ENCODE measurements at places on chromosomes 2 and 18. TPM values are rescaled to one million over a fixed set of nuclear protein-coding genes. Genes with fewer than 3 reads are reported as not detected.

DNA sequence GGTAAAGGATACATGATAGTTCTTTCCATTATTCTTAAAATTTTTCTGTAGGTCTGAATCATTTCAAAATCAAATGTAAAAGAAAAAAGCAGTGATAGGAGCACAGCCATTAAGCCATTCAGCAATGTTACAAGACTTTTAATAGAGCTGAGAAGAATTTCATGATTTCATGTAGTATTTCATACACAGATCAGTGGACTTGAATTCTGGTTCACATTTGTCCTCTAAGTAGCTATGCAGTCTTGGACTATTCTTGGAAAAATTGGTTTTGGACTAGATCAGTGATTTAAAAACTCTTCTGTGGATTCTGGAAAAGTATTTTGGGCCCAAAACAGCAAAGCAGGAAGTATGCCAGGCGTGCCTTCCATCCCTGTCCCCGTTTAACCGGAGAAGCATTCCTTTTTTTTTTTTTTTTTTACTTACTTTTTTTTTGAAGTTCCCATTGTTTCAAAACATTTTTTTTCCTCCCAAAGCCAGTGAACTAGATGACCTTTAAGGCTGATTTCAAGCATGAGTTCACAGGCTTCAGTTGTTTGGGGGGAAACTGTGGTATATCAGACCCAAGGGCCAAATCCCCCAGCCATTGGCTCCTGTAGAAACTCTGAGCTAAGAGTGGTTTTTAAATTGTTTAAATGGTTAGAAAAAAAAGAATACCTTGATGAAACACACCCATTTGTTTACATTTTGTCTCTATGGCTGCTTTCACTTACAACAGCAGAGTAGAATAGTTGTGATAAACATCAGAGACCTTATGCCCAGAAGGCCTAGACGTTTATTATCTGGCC, 17.5 kb upstream of the POLI start:
- DNase-seq = no peak

ABCG8 gene
- 0.05 TPM for total RNA-seq

NHEJ1 gene
- total RNA-seq = 16.4 TPM

DNA sequence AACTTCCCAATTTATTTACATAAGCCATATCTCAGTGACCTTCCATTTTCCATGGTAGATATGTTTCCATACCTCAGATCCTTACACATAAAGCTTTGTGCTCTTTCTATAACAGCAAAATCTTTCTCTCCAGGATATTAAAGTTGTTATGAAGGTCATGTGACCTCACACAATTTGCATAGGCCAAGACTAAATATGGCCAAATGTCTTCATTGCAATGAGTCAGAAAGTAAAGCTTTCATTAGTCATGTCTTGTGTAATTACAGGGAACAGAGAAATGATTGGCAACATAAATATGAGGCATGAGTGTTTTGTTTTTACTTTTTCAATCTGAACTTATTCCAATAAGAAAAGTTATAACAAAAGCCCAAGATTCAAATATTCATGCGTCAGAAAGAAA, 243.5 kb downstream of the ASXL3 start:
- DNase-seq = no peak

- DNase-seq = no peak
Observed at GRCh38 chr2:1705557-1706076, 38.7 kb downstream of the PXDN start.

DNA sequence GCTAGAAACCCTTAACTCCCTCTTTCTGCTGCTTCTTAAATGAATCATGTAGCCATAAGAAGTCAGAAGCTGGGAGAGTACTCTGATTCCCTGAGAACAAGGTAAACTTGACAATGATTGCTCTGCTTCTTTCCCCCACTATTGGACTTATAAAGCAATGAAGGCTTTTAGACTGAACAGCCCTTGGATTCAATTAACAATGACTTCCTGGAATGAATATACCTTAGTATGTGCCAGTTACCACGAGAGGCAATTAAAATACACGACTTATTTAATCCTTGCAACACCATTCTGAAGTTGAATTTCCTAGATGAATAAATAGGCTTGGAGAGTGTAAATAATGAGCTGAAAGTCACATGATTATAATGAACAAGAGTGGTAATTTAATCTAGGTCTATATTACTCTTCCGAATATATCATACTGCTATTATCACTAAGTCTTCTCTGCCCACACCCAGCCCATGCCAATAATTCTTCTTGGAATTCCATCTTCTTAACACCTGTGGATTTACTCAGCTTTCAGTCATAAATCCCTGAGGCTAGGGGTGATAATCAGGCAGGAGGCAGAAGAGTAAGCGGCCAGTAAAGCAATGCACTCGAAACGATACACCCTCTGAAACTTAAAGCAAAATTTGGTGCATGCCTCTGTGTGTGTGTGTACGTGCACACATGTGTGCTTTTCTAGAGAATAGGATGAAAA, 170.2 kb downstream of the ATAD2B start:
- no peak for DNase-seq

DNA sequence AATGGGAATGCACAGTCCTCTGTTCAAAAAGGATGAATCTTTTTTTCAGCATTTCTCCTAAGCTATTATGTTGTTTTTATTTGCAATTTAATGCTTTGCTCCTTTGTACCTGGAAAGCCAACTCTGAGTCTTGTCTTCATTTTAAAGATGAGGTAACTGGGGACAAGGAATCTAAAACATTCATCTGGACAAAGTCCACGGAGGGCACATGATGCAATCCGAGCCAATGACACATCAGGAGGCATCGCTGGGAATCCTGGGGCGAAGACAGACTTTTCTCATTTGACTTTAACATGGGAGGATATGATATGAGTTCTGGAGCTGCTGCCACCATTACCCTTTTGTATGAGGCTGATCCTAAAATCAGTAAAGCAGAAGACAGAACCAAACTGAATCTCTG, 116.5 kb upstream of the REG3G start:
- DNase-seq = no peak

MALT1 gene
- 41.1 TPM for total RNA-seq

PRKRA gene
- 49.8 TPM for total RNA-seq

DNA sequence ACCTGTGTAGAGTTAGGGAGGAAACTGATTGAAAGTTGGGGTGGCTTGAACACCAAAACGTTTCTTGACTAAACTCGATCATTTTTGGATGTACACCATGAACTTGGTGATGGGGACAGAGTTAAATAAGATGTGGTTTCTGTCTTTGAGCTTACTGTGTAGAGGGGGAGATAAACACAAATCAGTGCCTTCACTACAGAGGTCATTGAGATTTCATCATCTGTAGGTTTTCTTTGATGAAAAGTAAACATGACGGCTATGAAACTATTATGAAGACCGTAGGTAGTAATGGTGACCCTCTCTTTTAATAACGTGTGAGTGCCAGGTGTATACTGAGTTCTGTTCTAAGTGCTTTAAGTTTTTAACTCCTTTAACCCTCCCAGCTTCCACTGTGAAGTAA, 6.5 kb downstream of the LCLAT1 start:
- no peak for DNase-seq

DNA sequence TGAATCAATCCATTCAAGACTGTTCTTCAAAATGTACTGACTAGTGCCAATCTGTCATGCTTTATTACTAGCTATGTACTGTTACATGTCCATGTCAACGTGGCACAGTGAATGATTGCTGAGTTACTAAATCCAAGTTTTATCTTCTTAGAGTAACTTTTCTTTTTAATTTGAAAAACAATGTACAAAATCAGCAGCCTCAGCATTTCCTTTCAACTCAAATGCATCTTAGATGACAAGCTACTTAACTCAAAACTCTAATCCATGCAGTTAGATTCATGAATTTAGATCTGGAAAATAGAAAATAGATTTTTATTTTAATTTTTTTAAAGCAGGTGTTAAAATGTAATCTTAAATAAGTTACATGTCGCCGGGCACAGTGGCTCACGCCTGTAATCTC, 174.2 kb downstream of the CAPN13 start:
- DNase-seq = no peak

- DNase-seq = no peak
Observed at GRCh38 chr2:64514008-64514407, 10.1 kb upstream of the AFTPH start.

DNA sequence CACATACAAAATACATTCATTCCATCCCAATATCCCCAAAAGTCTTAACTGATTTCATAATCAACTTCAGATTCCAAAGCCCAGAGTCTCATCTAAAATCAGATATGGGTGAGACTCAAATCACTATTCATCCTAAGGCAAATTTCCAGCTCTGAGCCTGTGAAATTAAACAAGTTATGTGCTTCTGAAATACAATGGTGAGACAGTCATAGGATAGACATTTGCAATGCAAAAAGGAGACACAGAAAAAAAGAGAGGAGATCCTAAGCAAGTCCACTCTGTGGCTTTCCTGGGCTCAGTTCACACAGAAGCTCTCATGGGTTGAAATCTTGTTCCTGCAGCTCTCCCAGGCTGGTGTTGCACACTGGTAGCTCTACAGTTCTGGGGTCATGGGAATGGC, 18.3 kb downstream of the ZNF892 start:
- DNase-seq = no peak

- no peak for DNase-seq
Observed at GRCh38 chr18:49862656-49863385, 49.5 kb upstream of the ACAA2 start.

UGT1A3 gene
- total RNA-seq = not detected

- DNase-seq = no peak
Observed at GRCh38 chr18:57052173-57052572, 94.7 kb upstream of the BOD1L2 start.

GRCh38 chr2:68861330-68861729, 9.9 kb downstream of the BMP10 start:
- no peak for DNase-seq

GRCh38 chr18:6561862-6562291, 147.2 kb upstream of the L3MBTL4 start:
- no peak for DNase-seq

DNA sequence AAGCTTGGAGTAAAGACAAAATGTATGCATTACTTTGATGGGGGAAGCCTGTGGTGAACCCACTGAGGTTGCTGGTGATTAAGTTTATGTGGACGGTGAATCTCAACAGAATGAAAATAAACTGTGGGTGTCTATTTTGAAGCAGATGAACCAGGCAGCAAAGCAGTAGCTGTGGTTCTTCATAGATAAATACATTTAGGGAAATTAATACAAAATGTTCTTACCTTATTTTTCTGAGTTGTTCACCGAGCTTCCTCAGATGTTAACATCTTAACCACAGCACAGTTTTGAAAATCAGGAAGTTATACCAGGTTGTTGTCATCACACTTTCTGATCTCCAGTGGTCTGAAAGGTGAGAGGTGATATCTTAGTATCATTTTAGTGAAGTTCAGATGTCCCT, 53.9 kb downstream of the NCK2 start:
- no peak for DNase-seq

DNA sequence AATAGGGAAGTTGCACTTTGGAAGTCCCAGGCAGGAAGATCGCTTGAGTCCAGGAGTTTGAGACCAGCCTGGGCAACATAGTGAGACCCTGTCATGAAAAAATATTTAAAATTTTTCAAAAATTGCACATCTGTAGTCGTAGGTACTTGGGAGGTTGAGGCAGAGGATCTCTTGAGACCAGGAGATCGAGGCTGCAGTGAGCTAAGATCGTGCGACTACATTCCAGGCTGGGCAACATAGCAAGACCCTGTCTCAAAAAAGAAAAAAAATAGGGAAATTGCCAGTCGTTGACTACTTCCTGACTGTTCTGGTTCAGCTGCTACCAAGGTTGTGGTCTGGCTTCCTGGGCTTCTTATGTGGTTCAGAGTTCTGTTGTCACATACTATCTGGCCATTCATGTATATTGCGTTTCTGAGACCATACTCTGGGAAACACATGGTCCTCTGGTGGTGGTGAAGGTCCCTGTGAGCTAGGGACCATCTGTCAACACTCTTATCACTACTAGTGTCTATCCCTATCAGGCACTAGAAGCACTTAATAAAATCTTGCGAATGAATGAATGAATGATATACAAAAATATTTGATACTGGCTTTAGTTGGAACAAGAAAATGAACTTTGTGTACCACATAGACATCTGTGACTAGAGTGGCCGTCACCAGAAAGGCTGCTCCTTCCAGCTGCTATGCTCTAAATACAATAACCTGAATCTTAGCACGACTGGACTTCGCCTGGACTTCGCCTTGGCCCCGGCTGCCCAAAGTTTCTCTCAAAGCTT, 861 bp upstream of the KLHL23 start:
- DNase-seq = no peak

- no peak for DNase-seq
Observed at GRCh38 chr2:145235312-145235711, 715.4 kb upstream of the ZEB2 start.

- DNase-seq = no peak
Observed at GRCh38 chr2:175450029-175450760, 268.7 kb upstream of the ATP5MC3 start.

DNA sequence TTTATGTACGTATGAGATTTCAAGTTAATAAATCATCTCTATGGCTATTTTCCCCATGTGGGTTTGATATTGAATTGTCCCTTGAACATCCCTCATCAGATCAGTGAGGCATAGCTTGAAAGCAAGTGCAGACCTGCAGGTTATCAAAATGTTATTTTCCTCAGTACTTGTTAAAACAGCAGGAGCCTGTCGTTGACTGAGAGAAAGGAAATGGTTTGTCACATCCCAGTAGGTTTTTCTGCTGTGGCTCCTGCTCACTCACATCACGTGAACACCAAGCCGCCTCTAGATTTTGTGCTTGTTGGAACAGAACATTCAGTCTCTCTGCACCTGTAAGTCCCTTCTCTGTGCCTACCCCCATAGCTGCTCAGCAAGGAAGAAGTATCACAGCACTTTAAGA, 340.3 kb downstream of the CELF4 start:
- DNase-seq = no peak

NDC80 gene
- 46.0 TPM for total RNA-seq

DNA sequence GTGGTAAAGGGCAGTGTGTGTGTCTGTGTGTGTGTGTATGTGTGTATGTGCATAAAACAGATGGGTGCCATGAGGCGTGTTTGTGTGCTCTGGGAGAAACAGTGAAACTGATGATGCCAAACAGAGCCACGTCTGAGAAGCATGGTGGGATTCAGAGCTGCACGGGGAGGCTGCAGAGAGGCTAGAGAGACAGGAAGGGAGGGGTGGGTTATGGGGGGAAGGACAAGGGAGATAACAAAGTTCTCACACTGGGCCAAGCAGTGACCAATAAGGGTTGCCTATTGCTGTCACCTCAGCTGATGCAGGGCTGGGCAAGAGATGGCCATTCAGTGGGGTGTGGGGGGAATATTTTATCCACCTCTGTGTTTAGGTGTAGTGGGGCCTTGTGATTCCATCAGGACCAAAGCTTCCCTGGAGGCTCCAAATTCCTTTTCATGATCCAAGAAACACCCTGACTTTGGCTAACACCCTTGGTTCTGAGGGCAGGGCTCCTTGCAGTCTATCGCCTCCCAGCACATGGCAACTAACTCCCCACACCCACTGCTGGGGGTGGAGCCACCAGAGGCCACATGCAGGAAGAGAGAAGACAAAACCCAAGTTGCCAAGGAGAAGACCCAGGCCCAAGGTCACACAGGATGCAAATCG, 54.2 kb upstream of the POMC start:
- no peak for DNase-seq

ERFE gene
- total RNA-seq = 17.3 TPM

DNA sequence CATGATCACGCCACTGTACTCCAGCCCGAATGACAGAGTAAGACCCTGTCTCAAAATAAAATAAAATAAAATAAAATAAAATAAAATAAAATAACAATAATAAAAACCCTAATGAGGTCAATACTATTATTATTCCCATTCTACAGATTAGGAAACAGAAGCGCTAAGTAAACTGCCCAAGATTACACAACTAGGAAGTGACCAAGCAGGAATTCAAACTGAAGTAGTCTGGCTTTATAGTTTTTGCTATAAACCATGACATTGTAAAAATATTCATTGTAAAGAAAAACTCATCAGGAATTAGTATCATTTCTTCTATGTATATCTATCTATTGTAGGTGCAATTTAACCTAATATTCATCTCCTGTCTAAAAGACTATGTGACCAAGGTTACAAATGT, 1.2 kb downstream of the PLEKHM3 start:
- DNase-seq = no peak

Data from HCT116 (cell line).